ENCODE measurements at places on chromosomes 3 and 15.

GRCh38 chr15:34154725-34155204 lies 52.9 kb downstream of the PGBD4 start:
- ATAC-seq: no peak

DNA sequence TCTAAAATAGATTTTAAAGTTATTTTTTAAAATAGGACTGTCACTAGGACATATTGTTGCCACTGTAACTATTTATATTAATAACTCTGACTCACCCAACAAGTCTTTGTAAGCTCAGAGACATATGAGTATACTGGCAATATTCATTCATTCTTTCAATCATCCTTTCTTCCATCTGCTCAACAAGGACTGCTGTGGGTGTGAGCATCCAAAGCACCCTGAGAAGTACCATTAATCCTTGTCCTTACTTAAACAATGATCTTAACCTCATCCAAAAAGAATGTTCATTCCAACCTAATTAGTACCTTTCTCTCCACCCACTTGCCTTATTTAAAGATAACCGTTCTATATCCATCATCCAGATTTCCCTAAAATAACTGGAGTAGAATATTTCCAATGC lies 94.2 kb upstream of the PPP2R3A start:
- ATAC-seq: no peak

DNA sequence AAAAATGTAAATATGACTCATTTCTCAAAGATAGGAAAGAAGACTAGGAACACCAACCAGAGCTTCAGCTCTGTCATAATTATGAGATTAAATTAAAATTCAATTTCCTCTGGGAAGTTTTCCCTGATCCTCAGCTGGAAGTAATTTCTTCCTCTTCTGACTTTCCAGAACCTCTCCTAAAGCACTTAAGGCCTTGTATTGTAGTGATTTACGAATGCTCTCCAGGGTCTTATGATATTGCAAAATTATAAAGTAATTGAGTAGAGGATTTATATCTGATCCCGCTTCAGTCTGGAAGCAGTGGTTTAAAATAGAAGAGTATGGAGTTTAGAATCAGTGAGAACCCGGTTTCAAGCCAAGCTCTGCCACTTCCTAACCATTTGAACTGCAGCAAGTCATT lies 279.8 kb downstream of the ZPLD1 start:
- no peak for ATAC-seq

DNA sequence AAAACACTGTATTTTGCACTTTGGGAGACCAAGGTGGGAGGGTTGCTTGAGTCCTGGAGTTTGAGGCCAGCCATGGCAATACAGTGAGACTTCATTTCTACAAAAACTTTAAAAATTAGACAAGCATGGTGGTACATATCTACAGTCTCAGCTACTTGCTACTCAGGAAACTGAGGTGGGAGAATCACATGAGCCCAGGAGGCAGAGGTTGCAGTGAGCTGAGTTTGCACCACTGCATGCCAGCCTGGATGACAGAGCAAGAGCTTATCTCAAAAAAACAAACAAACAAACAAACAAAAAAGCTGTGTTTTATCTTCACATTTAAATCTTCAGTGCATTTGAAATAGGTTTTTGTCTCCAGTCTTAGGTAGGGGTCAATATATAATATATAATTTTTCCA lies 4.8 kb upstream of the SLC9C1 start:
- ATAC-seq: no peak

- no peak for ATAC-seq
Measured at GRCh38 chr3:33834096-33834453, 35.6 kb downstream of the PDCD6IP start.

DNA sequence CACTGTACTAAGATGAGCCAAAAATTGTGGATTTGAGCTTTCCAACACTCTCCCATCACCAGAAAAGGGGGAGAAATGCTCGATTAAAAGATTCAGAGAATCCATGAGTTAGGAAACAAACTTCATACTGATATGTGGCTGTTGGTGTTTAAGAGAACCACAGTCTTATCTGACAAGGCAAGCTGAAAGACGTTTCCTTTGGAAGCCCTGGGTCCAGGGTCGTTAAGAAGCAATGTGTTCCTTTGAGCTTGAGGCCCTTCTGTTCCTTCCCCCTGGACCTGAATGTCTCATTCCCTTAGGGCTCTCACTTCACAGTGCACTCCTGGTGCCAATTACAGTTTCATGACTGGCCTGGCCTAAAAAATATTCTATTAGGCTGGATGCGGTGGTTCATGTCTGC lies 524.8 kb upstream of the PPP2R3A start:
- ATAC-seq: no peak

DNA sequence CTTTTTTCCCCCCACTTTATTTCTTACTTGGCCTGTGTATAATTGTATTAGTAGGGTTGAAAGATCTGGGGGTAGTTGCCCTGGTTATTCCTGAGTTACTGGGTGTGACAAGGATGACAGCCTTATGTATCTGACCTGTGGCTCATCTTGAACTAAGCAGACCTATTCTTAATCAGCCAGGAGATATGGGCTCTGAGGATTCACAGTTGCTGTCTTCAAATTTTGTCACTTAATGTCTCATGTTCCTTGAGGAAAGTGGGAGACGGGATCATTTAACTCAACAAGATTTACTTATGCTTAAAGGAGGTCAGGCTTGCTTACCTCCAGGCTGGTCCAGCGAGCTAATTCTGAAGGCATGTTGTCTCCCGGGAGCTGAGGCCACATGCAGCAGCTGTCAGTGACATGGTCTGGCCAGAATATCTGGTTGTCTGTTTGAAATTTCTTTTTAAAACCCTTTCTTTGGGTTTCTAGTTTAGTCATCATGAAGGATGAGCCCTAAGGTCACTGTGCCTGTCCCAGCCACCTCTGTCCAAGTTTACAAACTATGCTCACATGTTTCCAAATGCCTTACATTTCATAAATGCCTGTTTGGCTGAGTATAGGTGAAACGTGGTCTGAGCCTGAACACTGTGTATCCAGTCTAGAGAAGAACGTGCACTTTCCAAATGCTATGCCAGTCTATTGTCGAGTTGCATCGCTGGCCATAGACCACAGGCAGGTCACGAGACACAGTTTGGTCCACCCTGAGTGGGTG lies 26.8 kb downstream of the LRTM1 start:
- ATAC-seq: no peak

Measured in motor neuron (in vitro differentiated cells).